ENCODE measurements at places on chromosomes 5 and 9.

DNA sequence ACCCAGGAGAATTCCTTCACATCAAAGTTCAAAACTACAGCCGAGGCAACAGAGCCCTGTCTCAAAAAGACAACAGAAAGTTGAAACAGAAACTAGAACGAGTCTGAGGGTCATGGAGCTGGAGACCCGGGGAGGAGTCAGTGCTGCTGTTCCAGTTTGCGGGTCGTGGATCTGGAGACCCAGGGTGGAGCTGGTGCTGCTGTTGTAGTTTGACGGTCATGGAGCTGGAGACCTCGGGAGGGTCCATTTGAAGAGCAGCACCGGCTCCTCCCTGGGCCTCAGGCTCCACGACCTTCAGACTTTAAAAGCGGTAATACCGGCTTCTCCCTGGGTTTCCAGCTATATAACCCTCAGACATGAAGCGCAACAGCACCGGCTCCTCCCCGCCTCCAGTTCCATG lies 13.0 kb upstream of the LCN15 start:
- no peak for DNase-seq

GRCh38 chr9:14261616-14262015 lies 52.3 kb downstream of the NFIB start:
- DNase-seq, result no peak

GRCh38 chr5:137461391-137462264 lies 37.5 kb downstream of the SPOCK1 start:
- no peak for DNase-seq

DNA sequence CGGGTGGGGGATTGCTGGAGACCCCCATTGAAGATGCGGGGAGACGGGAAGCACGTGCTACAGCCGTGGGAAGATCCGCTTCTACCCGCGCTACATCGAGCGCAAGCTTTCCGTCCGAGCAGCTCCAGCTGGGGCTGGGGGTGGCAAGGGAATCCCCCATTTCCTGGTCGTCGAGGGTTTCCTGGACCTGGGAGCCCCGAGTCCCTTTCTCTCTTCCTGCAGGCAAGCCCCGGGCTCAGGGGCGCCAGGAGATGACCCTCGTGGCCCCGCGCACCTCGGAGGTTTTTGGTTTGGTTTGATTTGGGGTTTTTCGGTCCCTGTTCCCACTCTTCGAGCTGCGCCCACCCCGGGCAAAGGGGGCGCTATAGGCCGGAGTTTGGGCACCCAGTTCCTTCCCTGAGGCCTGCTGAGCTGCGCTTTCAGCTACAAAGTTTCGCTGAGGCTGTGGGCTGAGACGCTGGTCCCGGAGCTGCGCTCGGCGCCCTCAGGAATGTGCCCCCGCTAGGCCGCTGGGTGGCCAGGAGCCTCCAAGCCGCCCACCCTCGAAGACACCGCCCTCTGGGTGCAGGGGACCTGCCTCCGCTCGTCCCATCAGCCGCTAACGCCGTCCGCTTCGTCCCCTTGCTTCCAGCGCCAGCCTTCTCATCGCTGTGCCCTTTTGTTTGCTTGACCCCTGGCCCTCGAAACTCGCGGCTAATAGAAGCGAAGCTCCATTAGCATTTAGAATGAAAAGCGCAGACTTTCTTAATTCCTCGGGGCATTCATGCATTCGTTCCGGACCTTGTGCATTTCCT lies 2.9 kb downstream of the NR4A3 start:
- DNase-seq, result no peak

DNA sequence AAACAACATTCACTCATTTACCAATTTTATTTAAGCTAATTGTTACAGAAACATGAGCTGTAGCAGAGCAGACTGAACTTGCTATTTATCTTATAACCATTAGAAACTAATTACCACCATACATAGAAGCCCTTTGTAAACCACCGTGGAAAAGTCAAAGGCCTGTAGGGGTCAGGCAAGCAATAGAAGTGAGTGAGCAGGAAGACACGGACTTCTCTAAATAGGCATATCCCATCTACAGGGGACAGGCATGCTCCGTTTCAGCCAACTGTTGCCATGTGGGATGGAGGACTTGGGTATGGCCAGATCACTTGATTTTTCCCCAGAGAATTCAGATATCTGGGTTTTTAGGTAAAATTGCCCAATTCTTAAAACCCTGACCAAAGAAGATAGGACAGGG lies 44.8 kb downstream of the PRRC1 start:
- DNase-seq, result no peak

DNA sequence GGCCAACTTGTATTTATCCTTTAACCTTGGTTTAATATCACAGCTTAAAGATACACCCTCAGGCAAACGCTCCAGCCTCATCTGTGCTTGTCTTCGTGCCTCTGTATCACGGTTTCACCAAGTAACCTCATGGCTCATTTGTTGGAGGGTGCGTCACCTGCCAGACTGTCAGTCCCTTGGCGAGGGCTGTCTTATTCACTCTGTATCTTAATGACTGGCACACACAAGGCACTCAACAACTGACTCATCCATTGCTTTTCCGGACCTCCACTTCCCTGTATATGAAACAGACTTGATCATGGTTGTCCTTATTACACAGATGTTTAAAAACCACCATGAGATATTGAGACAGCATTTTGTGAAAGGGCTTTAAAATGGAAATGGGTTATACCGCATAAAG lies 28.0 kb downstream of the LCP2 start:
- no peak for DNase-seq

DNA sequence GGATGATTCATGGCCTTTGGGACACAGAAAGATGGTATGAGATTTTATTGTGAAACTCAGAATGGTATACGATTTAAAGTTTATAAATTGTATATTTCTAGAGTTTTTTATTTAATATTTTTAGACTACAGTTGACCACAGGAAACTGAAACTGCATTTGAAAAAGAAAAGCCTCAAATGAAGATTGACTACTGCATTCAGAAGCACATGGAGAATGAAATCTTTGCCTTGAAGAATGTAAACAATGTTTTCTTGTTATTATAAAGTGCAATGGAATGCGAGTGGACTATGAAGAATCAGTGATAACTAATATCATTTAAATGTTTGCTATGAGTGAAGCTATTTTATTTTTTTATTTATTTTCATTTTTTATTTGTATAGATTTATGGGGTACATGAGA lies 169.1 kb upstream of the CDH18 start:
- no peak for DNase-seq

- DNase-seq, result no peak
Observed at GRCh38 chr5:10642367-10642766, 78.5 kb downstream of the ANKRD33B start.

- no peak for DNase-seq
Observed at GRCh38 chr5:23302438-23302837, 205.0 kb upstream of the PRDM9 start.

DNA sequence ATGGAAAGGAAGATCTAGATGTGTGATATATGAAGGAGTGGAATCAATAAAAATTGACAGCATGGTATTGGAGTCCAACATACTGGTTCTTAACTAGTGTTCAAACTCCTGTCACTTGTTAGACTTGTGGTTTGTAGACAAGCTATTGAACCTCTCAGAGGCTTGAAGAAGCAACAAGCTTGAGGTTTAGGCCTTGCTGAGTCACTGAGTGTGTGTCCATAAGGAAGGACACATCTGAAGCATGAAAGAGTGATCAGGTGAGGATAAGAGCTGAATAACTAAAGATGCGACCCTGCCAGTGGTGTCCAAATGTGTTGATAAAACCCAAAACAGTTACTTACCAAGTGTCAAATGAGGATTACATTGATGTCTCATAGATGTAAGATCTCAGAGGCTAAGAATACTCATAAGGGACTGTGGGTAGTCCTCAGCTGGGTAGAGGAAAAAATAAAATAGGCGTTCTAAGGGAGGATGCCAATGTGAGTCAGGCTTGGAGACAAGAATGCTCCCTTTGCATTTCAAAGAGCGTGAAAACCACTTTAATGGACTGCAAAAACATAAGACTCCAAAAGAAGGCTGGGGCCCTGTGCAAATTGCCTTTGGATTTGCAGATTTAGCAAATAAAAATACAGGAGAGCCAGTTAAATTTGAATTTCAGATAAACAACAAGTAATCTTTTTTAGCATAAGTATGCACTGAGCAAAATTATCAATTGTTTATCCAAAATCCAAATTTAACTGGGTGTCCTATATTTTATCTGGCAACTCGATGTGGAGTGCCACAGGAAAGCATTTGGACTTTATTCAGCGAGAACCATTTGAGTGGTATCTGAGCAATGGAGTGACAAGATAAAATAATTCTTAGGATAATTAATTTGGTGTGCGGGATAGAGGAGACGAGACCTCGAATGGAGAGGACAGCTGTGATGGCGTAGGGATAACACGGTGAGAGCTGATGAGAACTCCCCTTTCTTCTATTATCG lies 757.3 kb upstream of the WWC1 start:
- DNase-seq, result no peak

DNA sequence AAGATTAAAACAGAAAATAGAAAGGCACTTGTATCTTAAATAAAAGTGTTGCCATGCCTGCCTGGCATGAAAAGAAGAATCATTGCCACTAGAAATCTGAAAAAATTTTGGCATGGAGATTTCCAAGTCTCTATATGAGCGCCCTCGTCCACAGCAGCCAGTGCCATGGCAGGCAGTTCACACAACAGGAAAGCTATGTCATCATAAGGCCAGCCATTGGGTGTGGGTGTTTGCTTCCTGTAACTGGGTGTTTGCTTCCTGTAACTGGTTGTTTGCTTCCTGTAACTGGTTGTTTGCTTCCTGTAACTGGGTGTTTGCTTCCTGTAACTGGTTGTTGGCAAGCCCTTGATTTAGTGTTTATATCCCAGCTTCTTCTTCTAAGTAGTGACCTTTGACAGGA lies 446.7 kb downstream of the IRX1 start:
- no peak for DNase-seq

DNA sequence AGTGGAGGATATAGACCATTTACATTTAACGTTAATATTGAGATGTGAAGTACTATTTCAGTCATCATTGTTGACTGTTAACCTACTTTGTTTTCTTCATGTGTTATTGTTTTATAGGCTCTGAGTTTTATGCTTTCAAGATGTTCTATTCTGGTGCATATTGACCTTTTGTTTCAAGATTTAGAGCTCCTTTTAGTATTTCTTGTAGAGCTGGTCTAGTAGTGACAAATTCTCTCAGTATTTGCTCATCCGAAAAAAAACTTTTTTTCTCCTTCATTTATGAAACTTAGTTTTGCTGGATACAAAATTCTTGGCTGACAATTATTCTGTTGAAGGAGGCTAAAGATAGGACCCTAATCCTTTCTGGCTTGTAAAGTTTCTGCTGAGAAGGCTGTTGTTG lies 91.3 kb downstream of the INVS start:
- no peak for DNase-seq

DNA sequence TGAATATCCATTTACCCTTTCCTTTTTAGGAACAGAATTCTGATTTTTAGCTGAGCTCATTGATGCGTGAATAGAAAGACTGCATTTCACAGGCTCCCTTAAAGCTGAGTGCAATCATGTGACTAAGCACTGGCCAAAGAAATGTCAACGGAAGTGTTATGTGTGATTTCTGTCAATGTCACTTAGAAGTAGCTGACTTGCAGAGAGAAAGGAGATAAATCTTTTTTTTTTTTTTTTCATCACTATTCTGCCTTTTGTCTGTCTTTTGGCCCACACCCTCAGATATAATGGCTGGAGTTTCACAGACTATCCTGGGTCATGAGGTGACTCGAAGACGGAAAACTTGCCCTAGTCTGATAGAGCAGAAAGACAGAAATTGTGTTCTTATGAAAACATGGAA lies 39.3 kb upstream of the SLC27A6 start:
- DNase-seq, result no peak

DNA sequence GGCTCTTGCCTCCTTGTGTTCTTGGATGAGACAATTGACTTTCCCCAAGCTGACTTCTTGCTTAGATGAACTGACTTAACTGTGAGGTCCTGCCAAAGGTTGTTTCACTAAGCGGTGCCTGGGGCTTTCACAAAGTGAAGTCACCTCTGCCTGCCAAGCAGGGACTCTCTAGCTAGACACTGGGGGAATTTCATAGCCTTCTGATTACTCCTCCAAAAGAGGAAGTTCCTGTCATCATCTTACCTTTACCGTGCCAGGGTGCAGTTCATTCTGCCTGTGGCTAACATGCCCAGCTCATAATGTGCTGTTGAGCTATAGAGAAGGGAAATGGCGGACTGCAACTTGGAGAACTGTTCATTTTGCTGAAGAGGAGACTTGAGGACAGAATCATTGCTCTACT lies 472.0 kb upstream of the WWC1 start:
- DNase-seq, result no peak

Data from stimulated activated CD8-positive, alpha-beta memory T cell treated with anti-CD3 and anti-CD28 coated beads, Interleukin-4, amount 100 ng/mL, for 1 hour (primary cell).